ENCODE measurements at places on chromosomes 12 and 14. TPM values are rescaled to one million over a fixed set of nuclear protein-coding genes. Genes with fewer than 3 reads are reported as not detected.
A peak's percentile ranks its signal among the peaks of the same experiment; 100 is the strongest.

GRCh38 chr14:63174760-63175191 lies 29.5 kb upstream of the RHOJ start:
- peak; percentile 5 for DNase-seq

- DNase-seq, result no peak
These were observed 88.5 kb upstream of the RIN3 start for GRCh38 chr14:92425101-92425500.

The SMAGP gene
- 25.3 TPM for polyA plus RNA-seq

DNA sequence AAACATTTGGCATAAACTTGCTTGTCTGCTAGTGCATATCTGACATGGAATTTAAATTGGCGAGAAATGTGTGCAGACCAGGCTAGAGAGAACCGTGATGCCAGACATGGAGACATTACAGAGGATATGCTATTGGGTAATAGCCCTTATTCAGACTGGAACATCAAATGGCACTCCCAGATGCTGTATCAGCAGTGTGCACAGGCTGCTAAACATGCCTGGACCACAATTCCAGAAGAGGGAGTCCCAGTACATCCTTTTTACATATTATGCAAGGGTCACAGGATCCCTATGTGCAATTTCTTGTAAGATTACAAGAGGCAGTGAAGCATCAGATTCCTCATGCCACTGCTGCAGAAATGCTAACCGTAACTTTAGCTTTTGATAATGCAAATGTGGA lies 354.5 kb upstream of the FOXG1 start:
- DNase-seq, result no peak

The ACVRL1 gene
- 17.7 TPM for polyA plus RNA-seq

DNA sequence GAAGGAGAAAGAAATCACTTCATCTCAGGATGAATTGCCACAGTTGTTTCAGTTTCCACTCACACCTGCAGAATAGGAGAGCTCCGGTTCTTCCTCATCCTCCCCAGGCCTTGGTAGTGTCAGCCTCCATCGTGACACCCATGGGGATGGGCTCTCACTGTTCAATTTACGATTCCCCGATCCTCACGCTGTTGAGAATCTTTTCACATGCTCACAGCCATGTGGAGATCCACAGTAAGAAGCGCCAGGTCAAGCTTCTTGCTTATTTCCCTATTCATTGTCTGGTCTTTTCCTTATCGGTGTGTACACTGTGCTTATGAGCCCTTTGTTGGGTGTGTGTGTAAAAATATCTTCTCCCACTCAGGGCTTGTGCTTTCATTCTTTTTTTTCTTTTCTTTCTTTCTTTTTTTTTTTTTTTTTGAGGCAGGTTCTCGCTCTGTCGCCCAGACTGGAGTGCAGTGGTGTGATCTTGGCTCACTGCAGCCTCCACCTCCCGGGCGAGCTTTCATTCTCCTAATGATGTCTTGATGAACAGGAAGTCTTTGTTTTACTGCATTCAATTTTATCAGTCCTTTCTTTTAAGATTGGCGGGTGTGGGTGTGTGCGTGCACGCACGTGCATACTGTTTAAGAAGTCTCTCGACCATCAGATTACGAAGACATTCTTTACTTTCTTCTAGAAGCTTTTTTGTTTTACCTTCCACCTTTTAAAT lies 21.5 kb downstream of the RIN3 start:
- DNase-seq, result no peak

The EXOC3L4 gene
- 33.7 TPM for polyA plus RNA-seq

The ALKBH1 gene
- 11.9 TPM for polyA plus RNA-seq

The TAS2R9 gene
- polyA plus RNA-seq, result not detected

The CLEC1B gene
- 0.19 TPM for polyA plus RNA-seq

GRCh38 chr14:71942904-71943694 lies 10.9 kb downstream of the RGS6 start:
- DNase-seq, result no peak

- no peak for DNase-seq
These were observed 93.6 kb upstream of the FERMT2 start for GRCh38 chr14:53044486-53044885.

The RNASE1 gene
- 107 TPM for polyA plus RNA-seq

- DNase-seq, result peak; percentile 93
These were observed 105.2 kb upstream of the ATF7IP start for GRCh38 chr12:14260011-14260993.

The GAS2L3 gene
- polyA plus RNA-seq, result 34.0 TPM

DNA sequence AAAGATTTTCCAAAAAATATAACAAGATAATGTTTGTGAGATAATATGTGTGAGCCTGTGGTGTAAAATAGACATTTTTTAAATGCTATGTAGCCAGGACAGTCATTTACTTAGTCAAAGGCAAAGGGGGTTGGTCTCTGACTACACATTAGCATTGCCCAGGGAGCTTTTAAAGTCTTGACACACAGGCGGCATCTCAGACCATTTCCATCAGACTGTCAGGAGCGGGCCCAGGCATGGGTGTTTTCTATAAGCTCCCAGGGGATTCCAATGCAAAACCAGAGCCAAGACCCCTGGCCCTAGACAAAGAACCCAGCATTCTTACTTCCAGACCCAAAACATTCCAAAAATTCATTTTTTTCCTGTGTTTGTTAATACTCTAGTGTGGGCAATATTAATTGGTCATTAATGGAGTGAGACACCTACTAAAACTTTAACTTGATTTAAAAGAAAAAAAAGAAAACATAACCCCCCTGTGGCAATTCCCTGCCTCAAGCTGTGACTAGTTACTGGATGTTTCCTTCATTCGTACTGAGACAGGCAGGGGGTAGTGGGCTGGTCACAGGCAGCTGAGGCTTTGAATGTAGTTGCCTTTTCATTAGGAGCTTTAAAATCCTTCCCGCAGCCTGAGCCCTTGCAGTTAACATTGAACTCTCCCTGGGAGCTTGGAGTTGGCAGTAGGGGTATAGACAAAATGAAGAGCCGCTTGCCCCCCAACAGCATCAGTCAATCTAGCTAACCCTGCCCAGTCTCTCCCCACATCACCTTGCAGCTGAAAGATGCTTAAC lies 103.7 kb downstream of the CMKLR1 start:
- DNase-seq, result no peak

The NPC2 gene
- polyA plus RNA-seq, result 431 TPM

- no peak for DNase-seq
These were observed 30.3 kb downstream of the CCDC88C start for GRCh38 chr14:91387169-91387835.

GRCh38 chr14:69574263-69574953 lies at the start of gene CCDC177:
Gene CCDC177, minus strand, starts transcription at chr14:69574871. Its CDS starts 1,249 bp downstream, at chr14:69573622.
- DNase-seq, result no peak

DNA sequence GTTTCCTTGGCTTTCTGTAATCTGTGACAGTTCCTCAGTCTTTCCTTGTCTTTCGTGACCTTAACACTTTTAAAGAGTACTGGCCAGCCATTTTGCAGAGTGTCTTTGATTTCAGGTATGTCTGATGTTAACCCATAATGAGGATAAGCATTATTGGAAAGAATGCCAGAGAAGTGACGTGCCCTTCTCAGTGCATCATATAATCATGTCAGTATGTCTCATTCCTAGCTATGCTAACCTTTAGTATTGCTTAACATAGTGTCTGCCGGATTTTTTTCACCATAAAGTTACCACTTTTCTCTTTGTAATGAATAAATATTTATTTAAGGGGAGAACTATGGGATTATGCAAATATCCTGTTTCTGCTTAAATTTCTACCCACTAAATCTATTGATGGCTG lies 28.5 kb downstream of the RERG start:
- no peak for DNase-seq

The SYNDIG1L gene
- 0.10 TPM for polyA plus RNA-seq

The CEP170B gene
- polyA plus RNA-seq, result 30.3 TPM

Measured in large intestine (tissue), 12 donors.